ENCODE measurements at places on chromosomes 2 and 18. TPM values are rescaled to one million over a fixed set of nuclear protein-coding genes. Genes with fewer than 3 reads are reported as not detected.

OSR1 gene
- 10.8 TPM for polyA plus RNA-seq

DNA sequence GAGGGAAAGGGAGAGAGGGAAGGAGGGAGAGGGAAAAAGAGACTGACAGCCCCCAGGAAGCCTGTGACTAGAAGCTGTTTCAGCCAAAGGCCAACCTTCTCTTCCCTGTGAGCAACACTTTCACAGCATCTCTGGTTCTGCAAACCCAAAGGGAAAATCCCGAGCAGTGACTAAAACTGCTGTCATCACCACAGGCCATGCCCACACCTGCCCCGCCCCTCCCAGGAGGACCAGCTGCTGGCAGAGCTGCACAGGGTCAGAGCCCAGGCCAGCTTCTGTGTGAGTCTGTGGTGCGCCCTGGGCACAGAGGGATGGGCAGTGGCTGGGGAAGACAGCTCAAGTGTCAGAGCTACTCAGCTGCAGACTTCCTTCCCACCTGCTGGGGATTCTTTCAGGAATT, 64.9 kb upstream of the OTOS start:
- DNase-seq = no peak

DNA sequence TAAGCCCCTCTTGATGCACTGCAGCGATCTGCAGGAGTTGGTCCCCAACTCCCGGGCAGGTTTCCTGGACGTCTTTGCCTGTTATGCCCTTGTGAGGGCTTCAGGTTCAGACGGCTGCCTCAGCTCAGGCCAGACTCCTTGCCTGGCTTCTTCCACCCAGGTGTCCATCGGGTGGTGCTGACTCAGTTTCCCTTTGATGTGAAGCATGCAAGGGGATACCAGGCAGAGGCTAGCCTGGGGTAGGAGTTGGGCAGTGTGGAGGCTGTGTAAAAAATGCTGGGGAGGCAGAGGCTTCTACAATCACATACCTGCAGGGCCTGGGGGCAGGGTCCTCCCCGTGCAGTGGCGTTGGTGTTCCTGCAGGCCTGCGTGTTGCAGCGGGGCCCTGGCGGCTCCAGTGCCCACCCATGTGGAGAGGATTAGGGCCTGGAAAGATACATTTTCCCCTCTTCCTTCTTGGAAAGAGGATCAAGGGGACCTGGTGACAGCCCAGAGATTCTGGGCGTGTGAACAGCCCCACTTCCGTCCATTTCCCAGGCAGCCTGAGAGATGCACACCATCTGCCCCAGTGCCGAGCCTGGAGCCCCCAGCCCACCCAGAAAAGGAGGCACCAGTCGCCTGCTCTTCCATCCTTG, 338.3 kb downstream of the DYSF start:
- no peak for DNase-seq

DNA sequence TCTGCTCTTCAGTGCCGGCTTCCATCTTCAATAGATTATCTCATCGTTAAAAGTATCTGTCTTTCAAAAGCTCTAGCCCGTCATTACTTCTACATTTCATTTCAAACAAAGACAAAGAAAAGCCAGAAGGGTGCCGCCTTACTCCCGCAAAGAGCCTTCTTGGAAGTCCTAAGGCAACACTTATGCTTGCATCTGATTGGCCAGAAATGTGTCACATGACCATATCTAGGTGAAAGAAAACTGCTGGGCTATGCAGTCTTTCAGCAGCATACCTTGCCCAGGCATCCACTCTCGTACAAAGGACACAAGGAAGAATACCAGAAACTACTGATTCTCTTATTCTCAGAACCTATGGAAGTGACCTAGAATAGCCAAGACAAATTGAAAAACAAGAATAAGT, 217.1 kb upstream of the SLC35G4 start:
- no peak for DNase-seq

- no peak for DNase-seq
Observed at GRCh38 chr2:55401124-55401523, 18.5 kb downstream of the CCDC88A start.

DNA sequence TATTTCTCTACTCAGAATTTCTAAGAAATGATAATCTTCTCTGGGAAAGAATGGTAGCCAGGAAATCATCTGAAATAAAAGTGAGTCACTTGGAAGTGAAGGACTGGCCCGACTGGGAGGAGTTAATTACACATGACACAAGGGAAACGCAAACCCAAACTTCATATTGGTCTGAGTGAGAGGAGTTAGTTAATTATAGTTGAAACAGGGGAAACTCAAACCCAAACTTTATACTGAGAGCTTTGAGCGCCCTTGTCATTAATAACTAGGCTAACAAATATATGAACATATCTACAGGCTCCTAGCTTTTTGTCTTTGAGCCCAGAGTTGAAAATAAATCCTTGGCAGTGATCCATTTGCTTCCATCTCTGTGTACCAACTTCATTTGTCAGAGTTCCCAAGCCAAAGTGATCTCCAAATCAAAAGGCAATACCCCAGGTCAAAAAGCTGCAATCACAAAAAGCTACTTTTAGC, 187.8 kb upstream of the COL3A1 start:
- DNase-seq = no peak

Data from left renal pelvis (tissue), 4 donors.